ENCODE measurements at places on chromosomes 1 and 21.

- DNase-seq: peak; percentile 42
These were observed 177.8 kb upstream of the KLHDC7A start for GRCh38 chr1:18302788-18303413.

- DNase-seq: peak; percentile 16
These were observed 3.0 kb downstream of the TCHH start for GRCh38 chr1:152112101-152112884.

GRCh38 chr1:181099152-181100014 is 10.9 kb downstream of the IER5 start:
- DNase-seq: peak; percentile 76

DNA sequence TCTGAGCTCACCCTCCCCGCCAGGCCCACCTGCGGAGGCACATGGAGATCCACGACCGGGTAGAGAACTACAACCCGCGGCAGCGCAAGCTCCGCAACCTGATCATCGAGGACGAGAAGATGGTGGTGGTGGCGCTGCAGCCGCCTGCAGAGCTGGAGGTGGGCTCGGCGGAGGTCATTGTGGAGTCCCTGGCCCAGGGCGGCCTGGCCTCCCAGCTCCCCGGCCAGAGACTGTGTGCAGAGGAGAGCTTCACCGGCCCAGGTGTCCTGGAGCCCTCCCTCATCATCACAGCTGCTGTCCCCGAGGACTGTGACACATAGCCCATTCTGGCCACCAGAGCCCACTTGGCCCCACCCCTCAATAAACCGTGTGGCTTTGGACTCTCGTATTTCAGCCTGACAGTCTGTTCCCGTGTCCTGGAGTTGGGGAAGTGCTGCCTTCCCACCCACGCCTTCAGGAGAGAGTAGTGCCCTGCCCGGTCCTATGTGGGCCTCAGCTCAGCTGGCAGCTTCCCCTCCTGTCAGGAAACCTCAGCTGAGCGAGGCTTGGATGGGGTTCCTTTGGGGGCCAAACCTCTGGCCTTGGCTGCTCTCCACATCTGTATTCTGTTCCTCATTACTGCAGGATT is 9.2 kb downstream of the ZBTB48 start:
- peak; percentile 24 for DNase-seq

All from NCI-H524 (cell line).